AG09319 (cell line): ENCODE measurements at places on chromosomes 16 and 17.
A peak's percentile ranks its signal among the peaks of the same experiment; 100 is the strongest.

DNA sequence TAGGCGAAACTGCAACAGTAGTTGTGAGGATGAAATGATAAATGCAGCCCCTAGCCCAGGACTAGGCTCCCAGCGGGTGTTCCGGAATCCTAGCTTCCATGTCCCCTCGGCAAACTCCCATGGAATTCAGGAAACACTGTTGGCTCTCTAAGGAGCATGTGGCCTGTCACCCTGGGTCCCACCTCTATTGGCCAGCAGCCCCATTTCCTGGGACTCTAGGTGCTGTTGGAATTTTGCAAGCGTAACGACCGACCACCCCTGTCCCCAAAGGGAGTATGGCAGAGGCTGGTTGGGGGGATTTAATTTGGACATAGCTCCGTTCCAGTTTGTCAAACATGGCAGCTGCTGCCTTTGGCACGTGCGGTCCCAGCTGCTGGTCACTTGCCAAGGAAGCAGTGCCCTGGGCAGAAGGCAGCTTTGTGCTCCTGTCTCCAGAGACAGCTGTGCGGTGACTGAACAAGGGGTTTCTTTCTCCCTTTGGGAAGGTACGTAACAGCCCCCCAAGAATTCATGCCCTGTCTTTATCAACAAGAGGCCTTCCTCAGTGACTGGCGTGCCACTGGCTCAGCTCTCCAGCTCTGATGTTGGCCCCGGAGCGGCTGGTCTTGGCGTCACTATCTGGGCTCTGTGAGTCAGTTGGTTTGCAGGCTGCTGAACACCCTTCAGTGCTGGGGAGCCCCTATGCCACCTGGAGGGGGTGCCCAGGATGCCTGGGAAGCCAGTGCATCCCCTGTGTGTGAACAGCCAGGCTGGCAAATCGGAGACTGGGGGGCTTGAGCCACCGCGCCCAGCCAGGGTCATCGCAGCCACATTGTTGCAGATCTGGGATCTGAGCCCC is 235.2 kb upstream of the TNRC6C start:
- DNase-seq: no peak

GRCh38 chr16:85989863-85990643 is 91.1 kb downstream of the IRF8 start:
- DNase-seq: no peak

DNA sequence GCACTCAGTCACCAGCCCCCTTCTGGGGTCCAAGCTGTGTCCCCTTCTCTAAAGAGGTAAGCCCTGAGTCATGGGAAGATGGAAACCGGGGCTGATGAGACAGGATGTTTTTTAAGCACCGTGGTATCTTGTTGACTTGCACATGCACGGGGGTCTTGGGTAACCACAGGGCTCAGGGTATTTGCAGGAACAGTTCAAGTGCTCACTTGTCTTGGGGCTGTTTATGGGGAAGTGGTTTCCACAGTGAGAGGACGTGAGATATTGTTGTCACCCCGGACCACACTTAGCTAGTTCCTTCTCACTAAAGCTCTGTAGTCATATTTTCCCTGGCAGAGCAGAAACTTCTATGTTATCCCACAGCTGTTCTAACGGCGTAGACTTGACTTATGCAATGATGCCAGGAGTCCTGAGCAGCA is 7.7 kb downstream of the CCL3L1 start:
- no peak for DNase-seq

GRCh38 chr17:32871746-32872145 is 5.2 kb downstream of the MYO1D start:
- no peak for DNase-seq

DNA sequence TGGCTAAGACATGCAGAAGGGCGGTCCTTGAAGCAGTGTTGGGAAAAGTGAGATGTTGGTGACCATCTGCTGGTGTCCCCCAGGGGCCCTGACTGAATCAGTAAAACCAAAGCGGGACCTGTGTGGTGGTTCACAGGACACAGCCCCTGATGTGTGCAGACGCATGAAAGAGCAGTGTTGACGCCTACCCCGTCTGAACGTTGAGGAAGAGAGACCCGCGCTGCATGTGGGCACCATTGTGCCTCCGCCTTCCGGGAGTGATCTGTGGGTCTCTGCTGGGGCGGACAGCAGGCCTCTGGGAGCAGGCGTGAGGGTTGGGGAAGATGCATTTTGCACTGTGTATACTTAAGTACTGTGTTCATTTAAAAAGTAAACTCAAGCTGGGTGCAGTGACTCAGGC is 31.6 kb downstream of the MGRN1 start:
- DNase-seq: no peak

- DNase-seq: peak; percentile 79
These were observed 4.7 kb downstream of the VASN start for GRCh38 chr16:4376126-4376892.

GRCh38 chr16:2699791-2700600 is 17.7 kb downstream of the KCTD5 start:
- no peak for DNase-seq

DNA sequence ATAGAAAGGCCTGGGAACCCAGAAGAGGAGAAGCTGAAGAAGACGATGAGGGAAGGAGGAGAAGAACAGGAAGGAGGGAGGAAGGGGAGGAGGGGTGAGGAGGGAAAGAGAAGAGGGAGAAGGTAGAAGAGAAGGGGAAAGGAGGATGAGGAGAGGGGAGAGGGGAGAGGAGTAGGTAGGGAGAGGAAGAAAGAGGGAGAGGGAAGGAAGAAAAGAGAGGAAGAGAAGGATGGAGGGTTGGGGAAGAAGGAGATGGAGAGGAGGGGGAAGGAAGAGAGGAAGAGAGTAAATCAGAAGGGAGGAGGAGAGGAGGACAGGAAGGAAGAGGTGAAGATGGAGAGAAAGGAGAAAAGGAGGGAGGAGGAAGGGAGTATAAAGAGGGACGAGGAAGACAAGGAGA is 109.6 kb upstream of the IRX6 start:
- no peak for DNase-seq

DNA sequence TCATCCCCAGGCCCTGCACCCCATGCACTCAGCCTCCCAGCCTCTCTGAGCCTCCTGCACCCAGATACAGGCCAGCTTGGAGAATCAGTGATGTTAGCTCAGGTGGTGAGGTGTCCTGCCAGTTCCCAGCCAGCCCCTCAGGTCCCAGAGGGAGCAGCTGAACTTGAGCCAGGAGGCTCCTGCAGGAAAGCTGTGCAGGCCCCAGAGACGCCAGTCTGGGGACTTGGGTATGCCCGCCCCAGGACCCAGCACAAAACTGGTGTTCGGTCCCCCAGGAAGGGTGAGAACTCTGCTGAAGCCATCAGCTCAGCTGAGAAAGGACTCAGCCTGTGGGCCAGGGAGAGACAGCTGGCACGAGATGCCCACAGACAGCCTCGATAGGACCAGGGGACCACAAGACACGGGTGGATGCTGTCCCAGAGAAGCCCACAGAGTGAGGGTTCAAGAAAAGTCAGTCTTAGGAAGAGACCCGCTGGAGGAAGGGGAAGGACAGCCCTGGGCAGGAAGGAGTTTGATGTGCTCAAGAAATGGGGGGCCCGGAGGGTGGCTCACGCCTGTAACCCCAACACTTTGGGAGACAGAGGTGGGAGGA is 11.0 kb downstream of the ENDOV start:
- DNase-seq: no peak

DNA sequence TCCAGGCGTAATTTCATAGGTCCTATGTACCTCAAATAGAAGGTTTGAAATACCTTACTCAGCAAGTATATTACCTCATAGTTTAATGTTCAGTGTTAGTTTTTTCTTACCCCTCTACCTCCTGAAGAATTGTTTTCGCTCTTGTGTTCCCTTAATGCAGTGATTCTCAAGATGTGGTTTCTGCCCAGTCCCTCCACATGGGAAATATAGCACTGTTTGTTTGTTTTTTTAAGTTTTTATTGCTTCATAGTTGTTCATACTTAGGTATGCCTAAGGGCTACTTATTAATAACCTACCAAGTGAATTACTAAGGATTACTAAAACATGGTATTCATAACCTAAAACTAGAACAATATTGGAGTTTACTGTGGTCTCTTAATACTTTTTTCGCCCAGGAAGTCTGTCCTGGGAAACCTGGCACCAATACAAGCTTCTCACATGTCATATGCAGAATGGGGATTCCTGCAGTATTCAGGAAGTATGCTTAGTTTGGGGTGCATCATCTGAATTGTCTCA is 5.0 kb downstream of the RSPRY1 start:
- no peak for DNase-seq

- DNase-seq: no peak
These were observed 102.0 kb downstream of the ITFG1 start for GRCh38 chr16:47358816-47359215.

- DNase-seq: no peak
These were observed 26.8 kb downstream of the C17orf75 start for GRCh38 chr17:32315171-32315570.

- DNase-seq: no peak
These were observed 23.1 kb upstream of the OSGIN1 start for GRCh38 chr16:83929811-83930555.

DNA sequence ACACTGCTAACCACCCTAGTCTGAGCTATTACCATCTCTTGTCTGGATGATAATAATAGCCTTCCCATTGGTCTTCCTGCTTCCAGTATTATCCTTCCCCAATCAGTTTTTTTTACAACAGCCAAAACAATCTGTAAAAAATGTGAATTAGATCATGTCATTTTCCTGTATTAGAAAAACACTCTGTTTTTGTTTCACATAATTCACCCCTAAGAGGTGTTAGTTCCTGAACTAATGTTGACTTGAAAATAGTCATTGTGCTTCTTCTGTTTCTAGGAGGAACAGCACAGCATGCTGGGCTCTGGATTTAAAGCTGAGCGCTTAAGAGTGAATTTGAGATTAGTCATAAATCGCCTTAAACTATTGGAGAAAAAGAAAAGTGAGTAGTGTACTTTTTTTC is 20.0 kb downstream of the IST1 start:
- DNase-seq: no peak

- DNase-seq: no peak
These were observed 26.1 kb downstream of the SPG7 start for GRCh38 chr16:89534252-89534756.

- no peak for DNase-seq
These were observed 115.2 kb downstream of the C17orf67 start for GRCh38 chr17:56718515-56718914.

- DNase-seq: no peak
These were observed at the start of gene SLC7A6 for GRCh38 chr16:68264128-68265077. SLC7A6 (plus strand) TSS chr16:68264526; CDS start chr16:68274727, 10,201 bp downstream.

- DNase-seq: no peak
These were observed 8.6 kb downstream of the KRT28 start for GRCh38 chr17:40791111-40791510.

- no peak for DNase-seq
These were observed 9.8 kb downstream of the MYL4 start for GRCh38 chr17:47218896-47219430.

GRCh38 chr17:77728871-77729270 is 229.6 kb upstream of the TNRC6C start:
- DNase-seq: no peak

- no peak for DNase-seq
These were observed 22.0 kb downstream of the C16orf74 start for GRCh38 chr16:85728879-85729278.

- no peak for DNase-seq
These were observed 3.9 kb downstream of the UMOD start for GRCh38 chr16:20348365-20349185.

DNA sequence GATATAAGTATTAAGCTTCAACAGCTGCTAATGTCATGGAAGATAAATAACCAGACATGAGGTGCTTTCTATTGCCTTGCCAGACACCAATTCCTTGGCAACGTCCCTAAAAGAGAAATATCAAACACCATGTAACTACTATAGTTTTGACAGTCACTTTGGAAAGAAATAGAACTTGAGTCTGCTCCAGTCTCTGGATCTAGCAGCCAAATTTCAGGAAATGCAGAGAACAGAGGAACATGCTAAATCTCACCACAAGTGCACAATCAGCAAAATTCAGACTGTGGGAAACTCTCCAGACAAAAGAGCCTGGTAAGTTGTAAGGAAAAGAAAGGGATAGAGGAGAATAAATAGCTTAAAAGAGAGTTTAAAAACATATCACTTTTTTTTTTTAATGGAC is 28.4 kb upstream of the TANC2 start:
- no peak for DNase-seq

DNA sequence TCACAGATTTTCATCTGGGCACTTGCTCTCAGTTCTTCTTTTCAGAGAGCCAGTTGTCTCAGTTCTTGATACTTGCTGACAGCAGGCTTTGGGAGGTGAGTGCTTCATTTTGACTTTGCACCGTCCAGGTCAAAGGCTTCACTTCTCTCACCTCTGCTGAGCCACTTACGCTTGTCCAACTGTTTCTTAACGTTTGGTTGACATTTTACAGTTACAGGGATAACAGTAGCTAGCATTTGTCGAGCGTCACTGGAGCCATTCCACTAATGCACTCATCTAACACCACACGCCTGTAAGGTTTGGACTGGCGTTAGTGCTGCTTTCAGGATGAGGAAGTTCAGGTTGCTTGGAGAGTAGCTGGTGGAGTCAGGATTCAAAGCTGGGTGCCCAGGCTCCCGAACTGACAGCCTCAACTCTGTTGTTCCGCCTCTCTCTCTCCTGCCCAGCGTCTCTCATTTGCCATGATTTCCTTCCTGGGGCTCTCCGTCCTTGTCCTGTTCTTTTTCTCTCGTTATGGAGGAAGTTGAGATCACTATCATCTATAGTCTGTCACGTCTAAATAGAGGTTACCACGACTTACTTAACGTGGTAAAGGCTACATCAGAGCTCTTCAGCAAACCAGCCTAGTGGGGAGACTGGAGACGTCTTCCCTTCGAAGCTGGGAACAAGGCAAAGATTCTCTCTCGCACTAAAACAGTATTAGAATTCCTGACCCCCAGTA is 220.8 kb downstream of the RPTOR start:
- no peak for DNase-seq

GRCh38 chr16:75506107-75506506 is 10.9 kb upstream of the CHST6 start:
- no peak for DNase-seq

DNA sequence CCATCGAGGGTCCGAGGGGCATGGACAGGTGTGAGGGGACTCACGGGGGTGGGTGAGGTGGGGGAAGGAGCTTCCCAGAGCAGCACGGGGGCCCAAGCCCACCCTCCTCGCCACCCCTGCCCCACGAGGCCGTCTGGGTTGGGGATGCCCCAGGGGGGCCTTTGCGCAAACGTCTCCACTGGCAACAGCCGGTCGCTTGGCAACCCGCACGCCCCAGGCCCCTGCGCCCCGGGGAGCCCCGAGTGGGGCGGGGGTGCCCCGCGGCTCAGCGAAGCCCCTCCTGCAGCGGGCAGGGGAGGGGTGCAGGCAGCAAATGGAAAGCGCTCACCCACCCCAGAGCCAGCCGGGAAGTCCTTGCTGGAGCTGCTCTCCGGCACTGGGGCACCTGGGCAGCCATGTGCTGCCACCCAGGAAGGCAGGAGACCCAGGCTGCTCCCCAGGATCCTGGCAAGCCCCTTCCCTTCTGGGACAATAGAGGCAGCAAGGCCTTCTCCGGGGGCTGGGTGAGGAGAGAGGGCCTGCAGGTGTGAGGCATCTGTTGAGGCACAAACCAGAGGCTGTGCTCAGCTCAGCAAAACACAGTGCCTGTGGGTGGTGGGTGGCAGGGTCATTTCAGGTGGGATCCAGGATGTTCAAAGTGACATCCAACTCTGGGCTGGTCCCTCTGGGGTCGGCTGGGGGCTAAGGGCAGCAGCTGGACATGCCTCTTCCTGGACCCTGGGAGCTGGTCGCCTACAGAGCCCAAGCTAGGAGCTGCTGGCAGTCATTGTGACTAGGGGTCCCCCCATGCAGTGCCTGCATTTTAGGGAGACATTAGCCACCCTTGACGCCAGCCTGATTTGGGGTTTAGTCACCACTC is 80.9 kb upstream of the CBX4 start:
- DNase-seq: no peak
